ENCODE measurements at places on chromosomes 1 and 21. TPM values are rescaled to one million over a fixed set of nuclear protein-coding genes. Genes with fewer than 3 reads are reported as not detected.

SLC1A7 gene
- polyA plus RNA-seq, result not detected

KCNN3 gene
- polyA plus RNA-seq, result 2.2 TPM

SDE2 gene
- polyA plus RNA-seq, result 16.1 TPM

IL12RB2 gene
- not detected for polyA plus RNA-seq

WDR4 gene
- 5.5 TPM for polyA plus RNA-seq

Data from neural cell (in vitro differentiated cells).